Pons (tissue), 1 donor: ENCODE measurements at places on chromosomes 1 and 21.

GRCh38 chr1:39833121-39833520 lies 44.5 kb upstream of the BMP8B start:
- no peak for DNase-seq

DNA sequence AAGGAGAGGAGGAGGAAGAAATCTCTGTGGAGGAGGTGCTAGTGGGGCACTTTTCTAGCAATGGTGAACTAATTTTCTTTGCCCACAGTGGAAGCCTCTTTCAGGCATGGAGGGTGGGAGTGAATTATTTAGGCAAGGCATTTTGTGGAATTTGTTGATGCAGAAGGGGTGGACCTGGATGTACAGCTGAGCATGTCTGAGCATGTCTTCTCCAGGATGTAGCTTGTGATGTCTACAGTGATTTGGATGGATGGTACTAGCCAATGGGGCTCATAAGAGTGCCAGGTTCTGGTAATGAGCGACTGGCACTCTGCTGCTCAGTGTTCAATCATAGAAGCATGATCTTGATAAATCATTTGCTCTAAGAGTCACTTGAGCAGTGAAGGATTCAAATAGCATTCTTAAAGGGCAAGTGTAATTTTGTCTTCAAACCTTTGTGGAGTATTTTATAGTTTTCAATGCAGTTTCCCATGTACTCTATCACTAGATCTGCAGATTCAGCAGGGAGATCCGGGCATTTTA lies 153.9 kb upstream of the LMO4 start:
- no peak for DNase-seq

DNA sequence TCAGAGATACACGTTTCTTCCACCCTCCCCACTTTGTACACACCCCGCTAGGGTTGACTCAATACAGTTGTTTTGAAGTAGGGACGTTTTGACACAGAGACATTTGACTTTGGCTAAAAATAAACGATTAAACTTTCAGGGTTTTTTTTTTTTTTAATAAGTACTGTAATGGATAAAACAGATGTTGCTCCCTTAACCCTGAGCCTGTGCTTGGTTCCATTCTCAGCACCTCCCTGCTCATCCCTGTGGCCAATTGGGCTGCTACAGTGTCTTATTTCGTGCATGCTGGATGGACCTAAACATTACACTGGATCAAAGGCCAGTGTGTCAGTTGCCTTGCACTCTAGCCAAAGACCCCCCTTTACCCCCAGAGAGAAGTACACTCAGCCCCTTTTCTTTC lies 16.9 kb downstream of the GRHL3 start:
- DNase-seq, result no peak

DNA sequence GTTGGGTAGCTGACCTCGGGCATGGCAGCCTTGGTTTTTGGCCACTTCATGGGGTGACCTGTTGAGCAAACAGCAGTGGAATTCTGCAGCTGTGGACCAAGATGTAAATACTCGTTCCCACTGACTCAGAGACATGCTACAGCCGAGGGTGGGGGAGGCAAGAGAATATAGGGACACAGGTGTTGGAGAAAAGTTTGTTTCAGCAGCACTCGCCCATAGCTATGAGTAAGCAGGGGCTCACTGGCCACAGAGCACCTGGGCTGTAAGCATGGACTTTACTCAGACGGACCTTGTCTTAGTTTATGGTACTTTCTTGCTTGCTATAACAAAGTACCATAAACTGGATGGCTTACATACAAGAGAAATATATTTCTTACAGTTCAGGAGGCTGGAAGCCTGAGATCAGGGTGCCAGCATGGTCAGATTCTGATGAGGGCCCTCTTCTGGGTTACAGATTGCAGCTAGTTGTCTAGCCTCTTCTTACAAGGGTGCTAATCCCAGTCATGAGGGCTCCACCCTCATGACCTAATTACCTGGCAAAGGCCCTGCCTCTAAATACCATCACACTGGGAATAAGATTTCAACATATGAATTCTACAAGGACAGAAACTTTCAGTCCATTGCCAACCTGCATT lies 437.2 kb upstream of the DAB1 start:
- no peak for DNase-seq

DNA sequence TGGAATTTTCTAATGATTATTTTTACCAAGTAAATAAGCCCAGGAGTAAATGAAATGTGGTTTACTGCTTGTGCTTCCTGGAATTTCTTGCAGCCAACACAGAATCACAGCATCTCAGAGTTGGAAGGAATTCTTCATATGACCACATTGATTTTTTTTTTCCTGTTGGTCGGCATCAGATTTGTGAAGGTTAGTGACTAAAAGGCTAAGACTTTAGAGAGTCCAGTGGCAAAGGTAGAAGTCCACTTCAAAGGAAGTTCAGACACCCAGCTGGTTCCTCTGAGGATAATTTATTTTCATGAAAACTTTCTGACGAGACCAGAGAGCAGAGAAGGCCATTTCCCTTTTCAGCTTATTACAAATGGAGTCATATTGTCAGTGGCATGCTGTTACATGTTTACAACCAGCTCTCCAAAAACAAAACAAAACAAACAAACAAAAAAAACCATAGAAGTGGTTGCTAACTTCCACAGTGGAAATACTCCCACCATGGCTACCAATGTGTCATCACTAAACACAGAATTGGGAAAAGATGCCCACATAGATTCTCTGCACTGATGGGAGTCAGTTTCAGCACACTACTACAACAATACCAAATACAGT lies 77.2 kb upstream of the CDC42BPA start:
- no peak for DNase-seq

- DNase-seq, result no peak
Measured at GRCh38 chr1:96364576-96364975, 357.0 kb upstream of the PTBP2 start.

- no peak for DNase-seq
Measured at GRCh38 chr21:39681845-39682244, 63.1 kb upstream of the IGSF5 start.

GRCh38 chr1:156897078-156897825 lies 3.7 kb downstream of the PEAR1 start:
- DNase-seq, result no peak

GRCh38 chr1:161121042-161121650 lies 3.2 kb downstream of the NIT1 start:
- DNase-seq, result no peak

- peak; percentile 58 for DNase-seq
Measured at GRCh38 chr21:14523234-14523633, 22.9 kb downstream of the SAMSN1 start.

- DNase-seq, result no peak
Measured at GRCh38 chr1:169651035-169651434, 21.1 kb upstream of the SELP start.

- DNase-seq, result no peak
Measured at GRCh38 chr21:34619841-34620665, 5.1 kb upstream of the RCAN1 start.

- no peak for DNase-seq
Measured at GRCh38 chr1:119958223-119958622, 61.9 kb upstream of the ADAM30 start.

GRCh38 chr1:203746281-203746680 lies 18.7 kb upstream of the LAX1 start:
- DNase-seq, result no peak

DNA sequence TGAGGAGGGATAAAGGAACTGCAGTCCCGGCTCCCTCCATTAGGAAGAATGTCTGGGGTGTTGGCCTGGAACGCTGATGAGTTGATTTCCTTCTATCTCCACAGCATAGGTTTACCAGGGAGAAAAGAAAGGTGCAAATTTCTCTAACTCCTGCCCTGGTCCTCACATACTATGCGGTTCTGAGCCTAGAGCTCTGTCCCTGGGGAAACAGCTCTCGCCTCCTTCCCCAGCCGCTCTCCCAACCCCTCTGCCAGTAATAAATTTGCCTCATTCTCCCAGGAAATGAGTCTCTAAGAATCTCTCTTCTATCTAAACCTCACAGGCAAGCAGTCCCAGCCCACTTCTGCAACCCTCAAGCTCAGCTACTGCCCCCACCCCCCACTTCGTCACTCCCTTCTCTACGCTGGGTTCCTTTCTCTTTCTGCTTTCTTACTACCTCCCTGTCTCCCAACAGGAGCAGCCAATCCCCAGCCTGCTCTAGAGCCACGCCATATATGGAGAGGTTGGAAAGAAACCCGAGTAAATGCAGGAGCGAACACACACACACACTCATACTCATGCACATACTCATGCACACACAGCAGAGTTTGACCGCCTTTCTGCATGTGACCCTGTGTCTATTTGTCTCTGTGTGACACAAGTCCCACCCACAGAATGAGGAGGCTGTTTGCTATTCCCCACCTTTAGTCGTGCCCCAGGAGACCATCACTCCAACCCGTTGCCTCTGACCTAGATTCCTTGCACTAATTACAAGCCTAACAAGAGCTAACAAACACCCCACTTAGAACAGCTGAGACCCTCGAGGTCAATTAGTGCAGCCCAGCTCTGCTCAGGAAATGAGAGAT lies 13.4 kb downstream of the PLEKHO1 start:
- peak; percentile 87 for DNase-seq

DNA sequence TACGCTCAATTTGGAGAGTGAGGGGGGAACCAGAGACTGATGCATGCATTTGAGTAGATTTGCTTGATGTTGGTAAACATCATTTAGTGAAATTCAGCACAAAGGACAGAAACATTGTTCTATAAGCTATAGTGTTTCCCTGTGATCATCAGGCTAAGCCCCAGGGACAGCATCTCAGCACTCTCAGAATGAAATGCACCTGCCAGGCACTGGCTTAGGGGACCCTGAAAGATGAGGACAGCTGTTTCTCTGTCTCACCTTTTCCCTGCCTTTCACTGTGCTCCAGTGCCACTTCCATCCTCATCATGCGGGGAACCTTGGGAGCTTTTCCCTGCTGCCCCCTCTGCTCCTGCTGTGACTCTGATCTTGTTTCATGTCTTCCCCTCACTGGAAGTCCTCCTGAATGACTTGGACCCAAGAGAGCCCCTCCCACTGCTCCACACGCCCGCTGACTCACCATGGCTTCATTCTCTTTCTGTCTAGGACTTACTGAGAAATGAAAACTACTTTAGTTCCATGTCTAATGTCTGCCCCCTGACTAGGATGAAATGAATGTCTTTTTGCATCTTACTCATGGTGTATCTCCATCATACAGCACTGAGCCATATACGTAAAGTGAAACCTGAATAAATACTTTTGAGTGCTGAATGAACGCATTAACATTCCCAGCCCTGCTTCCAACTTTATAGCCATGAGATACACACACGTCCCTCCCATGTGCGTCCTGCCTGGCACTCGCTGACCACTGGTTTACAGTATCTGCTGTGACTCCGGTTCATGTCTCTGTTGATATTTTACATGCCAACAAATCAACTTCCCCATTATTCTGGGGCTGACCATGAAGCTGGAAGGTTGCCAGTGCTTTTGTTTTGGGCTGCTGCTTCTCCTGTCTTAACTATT lies 182.0 kb downstream of the PCP4 start:
- no peak for DNase-seq

DNA sequence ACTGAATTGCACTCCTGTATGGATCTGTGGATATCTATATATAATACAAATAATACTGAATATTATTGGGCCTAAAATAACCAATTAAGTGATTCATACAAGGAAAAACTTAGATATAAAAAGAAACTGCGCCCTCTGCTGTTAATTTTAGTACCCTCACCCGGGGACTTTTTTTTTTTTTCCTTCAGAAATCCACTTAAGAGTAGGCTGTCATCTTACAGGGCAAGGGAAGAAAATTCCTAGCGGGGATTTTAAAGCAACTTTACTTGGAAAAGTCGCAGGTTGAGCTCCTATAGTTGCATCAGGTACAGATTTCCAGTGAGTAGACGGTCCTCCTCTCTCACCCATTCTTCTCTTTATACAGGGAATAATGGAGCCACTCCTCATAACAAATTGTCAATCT lies 1.3 kb downstream of the NTNG1 start:
- DNase-seq, result peak; percentile 68

- no peak for DNase-seq
Measured at GRCh38 chr1:109658533-109659042, 2.7 kb downstream of the GSTM4 start.

- no peak for DNase-seq
Measured at GRCh38 chr21:14526199-14526598, 19.9 kb downstream of the SAMSN1 start.

- peak; percentile 45 for DNase-seq
Measured at GRCh38 chr1:154744352-154745035, 125.6 kb downstream of the KCNN3 start.

DNA sequence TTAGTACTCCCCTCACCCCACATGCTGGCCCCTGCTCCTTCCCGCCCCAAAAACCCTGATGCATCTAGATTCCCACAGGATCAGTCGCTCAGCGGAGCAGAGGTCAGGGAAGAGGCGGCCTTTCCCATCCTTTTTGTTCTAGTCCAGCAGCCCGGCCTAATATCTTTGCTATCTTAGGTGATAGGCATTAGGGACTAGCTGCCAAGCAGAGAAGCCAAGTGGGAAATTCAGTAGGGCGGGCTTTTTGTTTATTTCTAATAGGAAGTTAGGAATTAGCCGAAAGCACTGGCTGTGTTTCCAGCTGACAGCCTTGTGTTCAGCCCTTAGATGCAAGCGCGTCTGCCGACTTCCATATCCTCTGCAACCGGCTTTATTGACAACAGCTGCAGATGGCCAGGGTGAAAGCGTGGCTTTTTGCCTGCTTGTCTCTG lies 59.0 kb upstream of the BCAR3 start:
- no peak for DNase-seq

GRCh38 chr1:47184822-47185677 lies 4.8 kb downstream of the PDZK1IP1 start:
- DNase-seq, result no peak

GRCh38 chr1:214427871-214428277 lies 123.5 kb downstream of the PTPN14 start:
- no peak for DNase-seq

GRCh38 chr21:45154511-45155508 lies 80.4 kb downstream of the ADARB1 start:
- DNase-seq, result no peak

GRCh38 chr1:233710031-233710430 lies 96.1 kb downstream of the KCNK1 start:
- DNase-seq, result no peak

DNA sequence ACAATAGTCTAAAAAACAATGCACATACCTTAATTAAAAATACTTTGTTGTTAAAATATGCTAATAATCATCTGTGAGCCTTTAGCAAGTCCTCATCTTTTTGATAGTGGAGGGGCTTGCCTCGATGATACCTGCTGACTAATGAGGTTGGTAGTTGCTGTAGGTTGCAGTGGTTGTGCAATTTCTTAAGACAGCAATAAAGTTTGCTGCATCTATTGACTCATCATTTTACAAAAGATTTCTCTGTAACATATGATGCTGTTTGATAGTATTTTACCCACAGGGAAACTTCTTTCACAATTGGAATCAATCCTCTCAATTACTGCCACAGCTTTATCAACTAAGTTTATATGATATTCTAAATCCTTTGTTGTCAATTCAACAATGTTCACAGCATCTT lies 7.6 kb downstream of the C1orf87 start:
- no peak for DNase-seq
